Omental fat pad (tissue), 4 donors: ENCODE measurements at places on chromosomes 7 and 10.

DNA sequence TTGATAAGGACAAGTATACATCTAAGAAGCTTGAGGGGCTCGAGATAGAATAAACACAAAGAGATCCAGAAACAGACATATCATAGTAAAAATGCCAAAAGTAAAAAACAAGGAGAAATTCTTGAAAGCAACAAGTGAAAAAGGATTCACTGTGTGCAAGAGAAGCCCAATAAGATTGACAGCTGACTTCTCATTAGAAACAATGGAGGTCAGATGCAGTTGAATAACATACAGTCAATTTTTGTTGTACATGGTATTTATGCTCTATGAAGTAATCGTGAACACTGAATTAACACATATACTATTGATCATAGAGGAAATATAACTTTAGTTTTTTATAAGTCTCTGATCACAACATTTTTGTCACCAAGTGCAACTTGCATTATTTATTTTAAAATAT, 982.8 kb upstream of the SORCS1 start:
- DNase-seq = no peak

- no peak for DNase-seq
Observed at GRCh38 chr7:92830532-92831110, 5.8 kb downstream of the CDK6 start.

DNA sequence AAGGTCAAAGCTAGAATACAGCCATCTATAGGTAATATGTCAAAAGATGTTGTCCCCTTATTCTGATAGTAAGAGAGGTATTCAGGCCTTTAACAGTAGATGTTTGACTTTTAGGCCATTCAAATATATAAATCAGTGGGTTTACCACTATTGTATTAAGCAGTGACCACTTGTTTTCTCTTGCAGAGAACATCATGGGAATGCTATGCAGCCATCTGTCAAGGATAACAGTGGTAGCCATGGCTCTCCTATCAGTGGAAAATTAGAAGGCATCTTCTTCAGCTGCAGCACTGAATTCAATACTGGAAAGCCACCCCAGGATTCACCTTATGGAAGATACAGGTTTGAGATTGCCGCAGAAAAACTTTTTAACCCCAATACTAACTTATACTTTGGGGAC, 68.4 kb downstream of the PHYHIPL start:
- no peak for DNase-seq

- no peak for DNase-seq
Observed at GRCh38 chr7:116493449-116493848, 6.1 kb upstream of the CAV2 start.
